ENCODE measurements at places on chromosomes 6 and 20.

DNA sequence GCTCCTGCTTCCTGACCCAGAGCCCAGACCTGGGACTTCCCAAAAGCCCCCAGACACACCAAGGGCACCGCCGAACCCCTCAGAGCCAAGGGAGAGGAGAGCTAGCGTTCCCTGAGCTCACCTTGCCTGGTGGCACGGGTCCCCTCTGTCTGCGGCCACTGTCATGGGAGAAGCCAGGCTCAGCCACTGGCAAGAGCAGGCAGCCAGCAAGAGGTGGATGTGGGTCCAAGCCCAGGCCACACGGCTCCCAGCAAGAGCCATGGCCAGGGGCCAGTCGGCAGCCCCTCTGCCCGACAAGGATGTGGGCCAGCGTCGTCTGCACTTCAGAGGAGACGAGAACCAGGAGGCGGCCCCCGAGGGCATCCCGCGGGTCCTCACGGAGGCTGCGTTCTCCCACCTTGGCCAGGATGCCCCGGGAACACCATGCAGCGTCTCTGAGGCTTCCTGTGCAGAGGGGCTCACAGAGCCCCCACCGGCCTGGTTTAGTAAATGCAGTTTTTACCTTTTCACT, 2.2 kb upstream of the PPDPF start:
- DNase-seq = no peak

- no peak for DNase-seq
Measured at GRCh38 chr6:24659561-24659960, 7.1 kb downstream of the TDP2 start.

DNA sequence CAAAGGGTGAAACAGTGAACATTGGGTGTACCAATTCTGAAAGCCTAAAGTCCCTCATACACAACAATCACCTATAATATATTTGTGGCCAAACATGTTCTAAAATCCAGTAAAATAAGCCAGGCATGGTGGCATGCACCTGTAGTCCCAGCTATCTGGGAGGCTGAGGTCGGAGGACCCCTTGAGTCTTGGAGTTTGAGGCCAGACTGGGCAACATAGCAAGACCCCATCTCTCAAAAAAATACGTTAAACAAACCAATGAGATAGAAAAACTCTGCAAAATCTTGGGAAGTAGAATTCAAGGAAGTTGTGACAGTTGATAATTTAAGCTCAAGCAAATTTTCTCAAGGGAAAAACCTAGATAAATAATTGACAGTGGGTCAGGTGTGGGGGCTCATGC, 92.6 kb downstream of the CAP2 start:
- DNase-seq = no peak

DNA sequence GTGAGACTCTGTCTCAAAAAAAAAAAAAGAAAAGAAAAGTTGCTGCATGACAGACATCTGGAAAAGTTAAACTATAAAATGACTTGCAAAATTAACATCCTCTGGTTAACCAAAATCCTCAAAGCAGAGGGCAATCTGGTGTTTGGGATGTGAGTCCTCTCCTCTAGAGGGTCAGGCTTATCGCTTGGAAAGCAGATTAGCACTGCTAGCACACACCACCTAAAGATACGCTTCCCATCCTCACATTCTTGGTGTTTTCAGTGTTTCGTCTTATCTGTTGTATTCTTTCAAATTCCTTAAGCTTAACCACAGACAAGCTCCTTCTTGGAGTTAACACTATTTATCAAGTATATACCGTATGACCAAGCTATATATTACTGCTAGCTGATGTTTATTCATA, 198.0 kb downstream of the SOX4 start:
- no peak for DNase-seq

GRCh38 chr6:26330859-26331217, 34.2 kb upstream of the BTN3A2 start:
- no peak for DNase-seq

DNA sequence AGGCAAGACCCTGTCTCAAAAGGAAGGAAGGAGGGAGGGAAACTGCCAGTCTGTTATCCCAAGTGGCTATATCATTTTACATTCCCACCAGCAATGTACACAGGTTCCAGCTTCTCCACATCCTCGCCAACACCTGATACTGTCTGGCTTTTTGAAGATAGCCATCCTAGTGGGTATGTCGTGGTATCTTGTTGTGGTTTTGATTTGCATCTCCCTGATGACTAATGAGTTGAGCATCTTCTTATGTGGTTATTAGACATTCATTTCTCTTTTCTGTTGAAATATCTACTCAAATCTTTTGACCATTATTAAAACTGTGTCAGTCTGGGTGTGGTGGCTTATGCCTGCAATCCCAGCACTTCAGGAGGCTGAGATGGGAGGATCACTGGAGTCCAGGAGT, 47.9 kb upstream of the ARID1B start:
- no peak for DNase-seq

DNA sequence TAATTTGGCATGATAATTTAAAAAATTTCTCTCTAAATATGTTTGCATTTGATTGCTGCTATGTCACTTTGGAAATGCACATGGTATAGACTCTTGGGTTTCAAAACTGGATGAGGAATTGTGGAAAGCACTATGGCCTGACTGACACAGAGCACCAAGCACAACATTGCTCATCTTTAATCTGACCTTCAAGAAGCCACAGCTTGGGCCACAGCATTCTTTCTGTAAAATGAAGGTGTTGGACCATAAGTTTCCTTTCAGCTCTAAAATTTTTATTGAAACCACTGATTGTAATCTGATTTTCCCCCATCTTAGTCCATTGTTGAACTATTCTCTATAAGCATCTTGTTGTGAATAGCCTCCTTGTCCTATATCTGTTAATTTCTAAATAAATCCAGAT, 41.0 kb downstream of the QKI start:
- no peak for DNase-seq

DNA sequence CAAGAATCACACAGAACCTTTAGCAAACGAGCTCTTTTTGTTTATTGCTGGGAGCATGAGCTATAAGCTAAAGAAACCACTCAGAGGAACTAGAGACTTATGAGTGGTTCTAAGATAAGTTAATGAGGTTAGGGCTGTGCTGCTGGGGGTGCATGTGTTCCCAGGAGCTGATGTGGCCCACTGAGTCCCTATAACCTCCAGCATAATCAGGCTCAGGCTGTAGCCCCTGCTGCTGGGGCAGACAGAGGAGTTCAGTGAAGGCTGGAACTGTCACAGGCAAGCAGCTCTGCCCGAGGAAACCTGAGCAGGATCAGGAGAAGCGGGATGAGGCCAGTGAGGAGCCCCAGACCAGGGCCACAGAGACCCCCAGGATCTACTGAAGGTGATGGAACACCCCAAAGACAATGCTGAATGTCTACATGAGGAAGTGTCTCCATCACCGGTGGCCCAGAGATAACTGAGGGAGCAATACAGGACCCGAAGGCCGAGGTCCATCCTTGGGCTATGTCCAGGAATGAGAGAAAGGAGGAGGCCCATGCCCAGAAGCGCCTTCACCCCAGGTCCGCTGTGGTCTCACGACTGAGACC, 17.3 kb downstream of the TUBB2B start:
- DNase-seq = no peak

- no peak for DNase-seq
Measured at GRCh38 chr6:9139746-9140145, 704.4 kb upstream of the SLC35B3 start.

DNA sequence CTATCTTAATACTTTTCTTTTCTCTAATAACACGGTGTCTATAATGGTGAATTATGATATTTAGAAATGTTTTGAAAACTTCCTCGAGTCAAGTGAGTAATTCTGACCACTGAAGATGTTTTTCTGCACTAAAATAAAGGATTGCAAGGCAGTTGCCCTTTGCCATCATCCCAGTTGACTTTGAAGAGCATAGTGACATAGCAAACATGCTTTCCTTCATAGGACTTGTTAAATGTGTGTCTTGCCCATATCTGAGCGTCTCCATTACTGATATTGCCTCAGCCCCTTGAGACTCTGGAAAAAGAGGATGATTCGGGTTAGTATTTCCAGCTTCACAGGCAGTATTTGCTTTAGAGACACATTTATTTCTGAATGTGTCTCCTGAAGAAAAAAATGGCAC, 125.2 kb upstream of the MCHR2 start:
- no peak for DNase-seq

- no peak for DNase-seq
Measured at GRCh38 chr20:37899105-37900045, 3.6 kb upstream of the VSTM2L start.

- DNase-seq = no peak
Measured at GRCh38 chr20:51811042-51811355, 8.7 kb upstream of the SALL4 start.

DNA sequence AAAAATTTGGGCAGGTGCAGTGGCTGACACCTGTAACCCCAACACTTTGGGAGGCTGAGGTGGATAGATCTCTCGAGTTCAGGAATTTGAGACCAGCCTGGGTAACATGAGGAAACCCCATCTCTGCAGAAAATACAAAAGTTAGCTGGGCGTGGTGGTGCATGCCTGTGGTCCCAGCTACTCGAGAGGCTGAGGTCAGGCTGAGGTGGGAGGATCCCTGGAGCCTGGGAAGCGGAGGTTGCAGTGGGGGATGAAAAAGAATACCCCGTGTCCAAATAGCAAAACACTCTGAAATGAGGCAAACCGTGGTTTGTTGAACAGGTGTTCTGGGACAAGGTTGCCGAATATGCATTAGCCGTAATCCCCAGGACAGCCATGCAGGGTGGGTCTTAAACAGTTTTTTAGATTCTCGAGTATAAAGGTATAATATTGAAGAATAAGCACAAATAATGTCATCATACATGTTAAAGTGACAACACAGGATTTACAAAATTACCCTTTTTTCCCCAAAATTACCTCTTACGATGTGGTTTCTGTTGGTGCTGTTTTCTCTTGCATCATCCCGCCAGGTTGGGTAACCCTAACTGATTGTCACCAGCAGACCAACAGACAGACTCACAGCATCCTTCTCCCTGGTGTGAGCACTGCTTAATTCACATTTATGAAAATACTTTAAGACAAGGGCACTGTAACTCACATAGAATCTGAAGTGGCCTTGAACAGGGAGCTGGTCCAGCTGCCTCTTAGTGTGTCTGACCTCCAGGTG, 9.1 kb downstream of the DNAJC5 start:
- no peak for DNase-seq

GRCh38 chr20:6680441-6680840, 87.0 kb upstream of the BMP2 start:
- DNase-seq = no peak

GRCh38 chr6:38573801-38574395, 65.8 kb downstream of the BTBD9 start:
- no peak for DNase-seq

- DNase-seq = peak; percentile 83
Measured at GRCh38 chr20:34515484-34516246, 557 bp upstream of the DYNLRB1 start.

All from activated CD4-positive, alpha-beta memory T cell treated with anti-CD3 and anti-CD28 coated beads for 36 hours (primary cell).